ENCODE measurements at places on chromosomes 6 and 20.
A peak's percentile ranks its signal among the peaks of the same experiment; 100 is the strongest.

- no peak overlapping the region for H3K4me3 ChIP-seq
- H3K27ac ChIP-seq = peak overlapping the region; percentile 88
- DNase-seq = no peak
- H3K36me3 ChIP-seq = no peaks in the 10 kb centered on the region
- no peaks in the 10 kb centered on the region for H3K27me3 ChIP-seq
These were observed 1.5 kb upstream of the ARID1B start for GRCh38 chr6:156775717-156776116.

- no peak overlapping the region for H3K4me3 ChIP-seq
- no peaks in the 10 kb centered on the region for H3K36me3 ChIP-seq
- no peak overlapping the region for H3K27ac ChIP-seq
- no peaks in the 10 kb centered on the region for H3K27me3 ChIP-seq
- no peak for DNase-seq
These were observed 36.6 kb upstream of the SCAF8 start for GRCh38 chr6:154696661-154697060.

GRCh38 chr6:27135087-27135657 lies 112.3 kb upstream of the PRSS16 start:
- no peak for DNase-seq
- H3K4me3 ChIP-seq = no peak overlapping the region
- H3K27me3 ChIP-seq = no peaks in the 10 kb centered on the region

DNA sequence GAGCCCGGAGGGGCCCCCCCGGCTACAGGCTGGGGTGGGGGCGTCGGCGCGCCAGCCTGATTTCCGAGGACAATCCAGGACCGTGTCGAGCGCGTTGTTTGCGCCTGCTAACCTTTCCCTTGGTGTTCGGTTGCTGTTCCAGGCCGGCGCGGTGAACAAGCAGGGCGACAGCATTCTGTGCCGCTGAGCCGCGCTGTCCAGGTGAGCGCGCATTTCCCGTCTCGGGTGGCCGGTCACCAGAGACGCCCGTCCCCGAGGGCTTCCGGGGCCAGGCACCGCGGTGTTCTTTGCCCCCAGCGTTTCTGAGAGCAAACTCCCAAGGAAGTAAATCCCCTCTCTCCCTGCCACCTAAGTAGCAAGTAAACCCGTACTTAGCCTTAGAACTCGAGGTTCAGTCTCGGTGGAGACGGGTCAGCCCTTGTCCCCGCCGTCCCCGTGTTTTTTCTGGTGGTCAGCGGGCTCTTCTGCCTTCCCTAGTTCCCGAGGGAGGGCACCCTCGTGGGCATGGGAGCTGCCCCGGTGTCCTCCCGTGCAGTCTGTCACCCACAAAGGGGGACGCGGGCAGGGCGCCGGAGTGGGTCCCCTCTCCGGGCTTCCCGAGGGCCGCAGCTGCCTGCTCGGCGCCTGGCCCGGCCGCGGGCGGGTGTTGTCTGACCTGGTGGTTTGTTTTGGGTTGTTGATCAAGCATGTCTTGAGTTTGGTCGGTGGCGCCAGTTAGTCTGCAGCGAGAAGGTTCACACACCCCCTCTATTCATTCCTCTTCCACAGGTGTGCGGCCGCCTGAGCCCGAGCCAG lies 1.5 kb downstream of the ID4 start:
- H3K27me3 ChIP-seq = no peaks in the 10 kb centered on the region
- H3K4me3 ChIP-seq = peak overlapping the region; percentile 68
- DNase-seq = no peak

- no peaks in the 10 kb centered on the region for H3K36me3 ChIP-seq
- no peaks in the 10 kb centered on the region for H3K27me3 ChIP-seq
- no peak overlapping the region for H3K27ac ChIP-seq
- H3K4me1 ChIP-seq = no peaks in the 10 kb centered on the region
- DNase-seq = no peak
- no peak overlapping the region for H3K4me3 ChIP-seq
These were observed 143.1 kb downstream of the CEP57L1 start for GRCh38 chr6:109238396-109238795.

GRCh38 chr6:101146389-101146788 lies 247.1 kb upstream of the GRIK2 start:
- H3K27ac ChIP-seq = no peak overlapping the region
- no peaks in the 10 kb centered on the region for H3K4me1 ChIP-seq
- H3K36me3 ChIP-seq = no peaks in the 10 kb centered on the region
- H3K27me3 ChIP-seq = no peaks in the 10 kb centered on the region
- no peak for DNase-seq

DNA sequence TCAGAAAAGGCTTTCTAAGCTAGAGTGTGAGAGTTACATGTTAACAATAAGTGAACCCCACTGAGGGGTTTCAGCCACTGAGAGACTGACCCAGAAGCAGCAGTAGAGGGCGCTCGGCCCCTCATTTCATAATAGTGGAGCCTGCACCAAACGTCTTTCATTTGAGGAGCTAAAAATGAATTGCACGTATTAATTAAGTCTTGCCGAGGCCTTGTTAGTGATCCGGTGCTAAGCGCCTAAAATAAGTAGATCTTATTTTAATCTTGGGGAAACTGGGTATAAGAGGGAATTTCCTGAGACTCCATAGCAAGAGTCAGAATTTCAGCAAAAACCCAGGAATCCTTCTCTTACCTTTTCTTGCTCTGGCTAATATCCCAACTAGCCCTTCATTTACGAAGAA lies 209.7 kb downstream of the FARS2 start:
- H3K4me1 ChIP-seq = no peaks in the 10 kb centered on the region
- no peaks in the 10 kb centered on the region for H3K36me3 ChIP-seq
- peak; percentile 46 for DNase-seq
- H3K27ac ChIP-seq = no peak overlapping the region

DNA sequence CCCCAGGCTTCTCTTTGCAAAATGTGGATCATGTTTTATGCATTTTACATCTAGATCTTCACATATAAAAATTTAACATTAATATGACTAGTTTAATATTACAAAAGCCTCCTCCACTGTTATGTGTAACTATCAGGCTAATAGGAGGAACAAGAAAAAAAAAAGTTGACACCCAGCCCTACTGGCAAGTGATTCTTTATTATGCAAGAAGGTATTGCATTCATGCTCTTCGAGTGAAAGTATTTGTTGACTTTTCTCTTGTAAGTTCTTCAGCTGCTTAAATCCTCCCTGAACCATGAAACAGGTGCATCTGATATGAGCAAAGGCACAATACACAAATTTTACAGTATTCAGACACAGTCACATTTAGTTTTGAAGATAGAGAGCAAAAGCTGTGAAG lies 716 bp upstream of the HLA-DQB2 start:
- no peak overlapping the region for H3K27ac ChIP-seq
- peaks cover 26% of the 10 kb centered on the region for H3K27me3 ChIP-seq
- no peak overlapping the region for H3K4me3 ChIP-seq
- H3K4me1 ChIP-seq = no peaks in the 10 kb centered on the region
- no peaks in the 10 kb centered on the region for H3K36me3 ChIP-seq

DNA sequence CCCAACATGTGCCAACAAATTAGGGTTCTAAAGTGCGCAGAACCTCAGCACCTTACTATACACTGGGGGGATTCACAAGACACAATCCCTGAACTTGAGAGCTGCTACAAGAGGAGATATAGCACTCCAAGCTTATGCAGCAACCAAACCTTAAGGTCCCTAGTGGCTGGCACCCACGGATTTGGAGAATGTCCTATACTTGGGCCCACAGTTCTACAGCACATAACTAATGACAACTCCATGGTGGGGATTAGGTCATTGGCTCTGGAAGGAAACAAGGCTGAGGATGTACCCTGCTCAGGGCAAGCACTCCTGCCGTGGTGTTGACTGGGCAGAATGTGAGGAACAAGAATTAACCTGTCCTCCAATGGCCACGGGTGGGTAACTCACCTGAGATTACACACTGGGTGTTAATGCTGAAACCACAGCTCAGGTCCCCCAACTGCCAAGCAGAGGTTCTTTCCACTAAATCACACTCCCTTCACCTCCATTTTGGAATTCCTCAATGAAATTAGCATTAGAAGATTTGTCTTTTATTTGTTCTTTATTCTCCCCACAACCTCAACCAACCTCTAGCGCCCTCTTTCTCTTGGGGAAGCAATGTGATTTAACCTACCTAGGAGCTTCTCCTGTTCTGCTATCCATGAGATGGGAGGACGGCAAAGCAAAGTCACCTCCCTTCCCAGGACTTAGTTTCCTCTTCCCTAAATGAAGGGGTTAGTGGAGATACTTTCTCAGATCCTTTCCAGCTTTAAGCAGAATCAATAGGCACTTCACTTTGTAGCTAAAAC lies 32.0 kb downstream of the TRERF1 start:
- no peaks in the 10 kb centered on the region for H3K36me3 ChIP-seq
- H3K4me1 ChIP-seq = peaks cover 13% of the 10 kb centered on the region
- DNase-seq = no peak
- H3K4me3 ChIP-seq = no peak overlapping the region
- H3K27me3 ChIP-seq = no peaks in the 10 kb centered on the region

DNA sequence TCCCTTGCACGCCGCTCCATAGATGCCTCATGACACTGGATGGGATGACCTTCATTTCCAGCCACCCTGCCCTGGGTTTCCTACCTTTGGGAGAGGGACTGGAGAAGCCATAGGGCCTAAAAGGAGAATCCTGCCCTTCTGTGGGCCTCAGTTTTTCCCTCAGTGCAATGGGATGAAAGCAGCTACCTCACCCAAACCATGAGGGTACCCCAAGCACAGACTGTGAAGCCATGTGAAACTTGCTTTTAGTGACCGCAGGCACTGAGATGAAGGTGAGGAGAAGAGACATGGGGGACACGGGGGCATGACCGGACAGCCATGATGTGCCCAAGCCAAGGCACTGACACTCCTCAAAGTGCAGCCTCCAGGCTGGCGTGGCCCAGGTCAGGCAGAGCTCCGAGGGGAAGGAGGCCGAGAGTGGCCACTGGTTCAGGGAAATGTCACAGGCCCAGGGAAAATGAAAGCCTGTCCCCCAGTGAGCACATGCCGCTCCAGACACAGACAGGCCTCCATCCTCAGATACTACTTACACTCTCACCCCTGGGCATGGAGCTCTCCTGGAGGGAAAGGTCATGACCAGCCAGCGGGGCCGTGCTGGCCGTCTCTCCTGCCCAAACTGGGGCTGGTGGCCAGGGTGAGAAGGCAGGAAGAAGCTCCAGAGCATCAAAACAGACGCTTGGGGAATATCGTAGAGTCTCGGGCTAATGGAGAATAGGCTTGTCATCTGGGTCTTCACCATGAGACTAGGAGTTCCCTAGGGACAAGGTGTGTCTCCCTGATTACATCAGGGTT lies 116.2 kb downstream of the GRM4 start:
- no peaks in the 10 kb centered on the region for H3K36me3 ChIP-seq
- no peak for DNase-seq
- no peaks in the 10 kb centered on the region for H3K27me3 ChIP-seq
- H3K4me3 ChIP-seq = no peak overlapping the region

GRCh38 chr6:20472748-20473147 lies 61.5 kb upstream of the CDKAL1 start:
- no peak for DNase-seq
- no peaks in the 10 kb centered on the region for H3K4me1 ChIP-seq
- H3K27ac ChIP-seq = no peak overlapping the region
- no peaks in the 10 kb centered on the region for H3K36me3 ChIP-seq
- H3K4me3 ChIP-seq = no peak overlapping the region

DNA sequence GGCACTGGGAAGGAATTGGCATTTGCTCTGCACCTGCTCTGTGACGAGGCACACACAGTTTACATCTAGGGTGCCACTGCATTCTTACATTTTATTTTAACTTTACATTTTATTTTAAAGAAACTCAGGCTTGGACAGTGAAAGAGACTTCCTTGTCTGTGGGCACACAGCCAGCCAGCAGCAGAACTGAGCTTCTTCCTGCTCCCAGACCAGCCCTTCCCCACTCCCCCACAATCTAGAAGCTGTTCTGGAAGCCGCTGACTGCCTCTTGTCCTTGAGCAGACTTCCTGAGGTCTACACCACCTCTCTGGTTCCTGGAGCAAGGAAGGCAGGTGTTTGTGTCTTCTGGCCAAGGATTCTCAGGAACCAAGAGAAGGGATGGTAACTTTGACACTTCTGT lies 27.9 kb upstream of the CD93 start:
- no peaks in the 10 kb centered on the region for H3K36me3 ChIP-seq
- no peak for DNase-seq
- H3K4me3 ChIP-seq = no peak overlapping the region
- H3K4me1 ChIP-seq = no peaks in the 10 kb centered on the region

- no peaks in the 10 kb centered on the region for H3K36me3 ChIP-seq
- peaks cover 6% of the 10 kb centered on the region for H3K27me3 ChIP-seq
- no peak for DNase-seq
- no peak overlapping the region for H3K4me3 ChIP-seq
These were observed 8.3 kb upstream of the PRND start for GRCh38 chr20:4713401-4713800.
